ENCODE measurements at places on chromosomes 7 and 10.

DNA sequence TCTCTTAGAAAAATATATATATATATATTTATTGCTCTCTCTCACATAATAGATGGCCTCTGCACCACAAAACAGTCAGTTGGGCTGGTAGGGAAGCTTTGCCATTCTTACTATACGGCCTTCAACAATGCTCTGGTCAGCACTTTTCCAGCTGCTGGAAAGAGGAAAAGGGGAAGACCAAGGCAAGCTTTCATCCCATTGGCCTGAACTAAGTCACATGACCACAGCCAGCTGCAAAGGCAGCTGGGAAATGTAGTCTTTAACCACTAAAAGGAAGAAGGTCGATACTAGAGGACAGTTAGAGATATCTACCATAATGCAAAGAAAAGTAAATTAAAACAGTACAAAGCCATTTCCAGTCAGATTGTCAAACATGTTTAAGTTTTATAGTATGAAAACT lies 58.4 kb upstream of the MACROH2A2 start:
- peak; percentile 13 for DNase-seq

DNA sequence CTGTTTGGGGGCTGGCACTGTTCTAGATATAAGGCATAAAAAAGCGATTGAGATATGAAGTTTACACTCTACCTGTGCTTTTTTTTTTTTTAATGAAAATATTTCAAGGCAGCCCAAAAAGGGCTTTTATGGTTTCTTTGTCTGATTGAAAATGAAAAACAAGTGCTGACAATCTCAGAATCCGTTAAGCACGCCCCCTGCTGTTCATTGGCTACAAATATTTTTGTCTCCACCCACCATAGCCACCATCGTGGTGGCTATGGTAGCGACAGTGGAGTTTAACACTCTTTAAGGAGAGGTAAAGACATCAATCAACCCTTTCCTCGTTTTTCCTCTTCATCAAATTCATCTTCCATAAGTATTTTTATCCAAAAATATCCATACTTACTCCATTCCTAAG lies 94.2 kb downstream of the CD36 start:
- no peak for DNase-seq

DNA sequence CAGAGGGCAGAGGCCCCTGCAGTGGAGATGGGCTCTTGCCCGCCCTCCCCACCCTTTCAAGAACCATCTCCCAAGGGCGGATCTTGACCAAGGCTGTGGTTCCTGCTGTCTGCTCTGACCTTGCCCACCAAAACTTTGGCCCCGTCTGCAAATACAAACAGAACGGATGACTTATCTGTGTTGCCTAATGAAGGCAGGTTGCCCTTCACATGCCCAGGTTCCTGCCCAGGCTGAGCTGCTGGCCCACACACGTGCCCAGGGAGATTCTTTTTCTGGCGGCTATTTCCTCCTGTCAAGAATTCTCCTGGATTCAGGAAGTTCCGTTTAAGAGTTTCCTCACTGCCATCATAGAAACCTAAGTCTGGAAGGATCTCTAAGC lies 78.3 kb downstream of the PROSER2 start:
- no peak for DNase-seq

DNA sequence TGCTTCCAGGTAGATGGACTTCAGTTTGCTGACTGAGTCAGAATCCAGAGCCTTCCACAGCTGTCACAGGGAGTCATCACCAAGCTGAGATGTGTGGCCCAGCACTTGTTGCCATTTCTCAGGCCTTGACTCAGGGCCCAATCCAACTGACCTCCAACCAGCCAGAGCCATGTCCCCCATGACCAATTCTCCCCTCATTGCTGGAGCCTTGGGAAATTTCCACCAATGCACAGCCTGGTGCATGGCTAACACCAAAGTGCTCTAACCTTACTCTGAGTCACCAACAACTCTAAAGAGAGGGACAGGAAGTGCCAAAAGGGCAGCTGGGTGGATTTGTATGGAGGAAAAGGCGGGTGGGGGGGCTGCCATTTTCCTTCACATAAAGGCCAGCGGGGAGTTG lies 13.4 kb upstream of the GLI3 start:
- no peak for DNase-seq

GRCh38 chr7:158015403-158016179 lies 572.0 kb downstream of the PTPRN2 start:
- DNase-seq = no peak

DNA sequence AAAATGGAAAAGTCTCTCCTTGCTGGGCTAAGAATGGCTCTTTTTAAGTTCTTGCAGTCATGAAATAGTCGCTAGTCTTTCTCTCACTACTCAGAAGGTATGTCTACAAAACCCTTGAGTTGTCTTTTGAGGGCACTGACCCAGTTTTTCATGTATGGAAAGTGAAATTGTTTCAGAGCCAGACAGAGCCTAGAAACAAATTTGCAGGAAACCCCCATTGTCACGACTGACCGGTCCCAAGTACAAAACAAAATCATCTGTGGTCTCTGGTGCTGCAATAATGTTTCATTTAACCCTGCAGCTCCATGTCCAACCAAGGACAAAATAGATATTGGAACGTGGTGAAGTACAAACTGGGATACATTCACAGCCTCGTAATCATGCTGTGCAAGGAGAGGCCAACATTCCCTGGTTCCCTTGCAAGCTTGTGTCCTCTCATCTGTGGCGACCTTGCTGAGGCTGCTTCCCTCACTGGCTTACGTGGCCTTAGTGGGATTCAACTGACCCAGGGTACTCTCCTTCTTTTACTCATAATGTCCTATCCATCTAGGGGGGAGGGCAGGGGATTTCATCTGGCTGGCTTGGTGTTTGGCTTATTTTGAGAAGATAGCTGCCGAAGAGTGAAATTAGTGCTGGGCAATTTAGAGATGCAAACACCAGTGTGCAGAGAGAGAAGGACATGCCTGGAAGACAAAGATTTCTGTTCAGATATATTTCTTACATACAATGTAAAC lies 172.5 kb downstream of the IPMK start:
- no peak for DNase-seq

DNA sequence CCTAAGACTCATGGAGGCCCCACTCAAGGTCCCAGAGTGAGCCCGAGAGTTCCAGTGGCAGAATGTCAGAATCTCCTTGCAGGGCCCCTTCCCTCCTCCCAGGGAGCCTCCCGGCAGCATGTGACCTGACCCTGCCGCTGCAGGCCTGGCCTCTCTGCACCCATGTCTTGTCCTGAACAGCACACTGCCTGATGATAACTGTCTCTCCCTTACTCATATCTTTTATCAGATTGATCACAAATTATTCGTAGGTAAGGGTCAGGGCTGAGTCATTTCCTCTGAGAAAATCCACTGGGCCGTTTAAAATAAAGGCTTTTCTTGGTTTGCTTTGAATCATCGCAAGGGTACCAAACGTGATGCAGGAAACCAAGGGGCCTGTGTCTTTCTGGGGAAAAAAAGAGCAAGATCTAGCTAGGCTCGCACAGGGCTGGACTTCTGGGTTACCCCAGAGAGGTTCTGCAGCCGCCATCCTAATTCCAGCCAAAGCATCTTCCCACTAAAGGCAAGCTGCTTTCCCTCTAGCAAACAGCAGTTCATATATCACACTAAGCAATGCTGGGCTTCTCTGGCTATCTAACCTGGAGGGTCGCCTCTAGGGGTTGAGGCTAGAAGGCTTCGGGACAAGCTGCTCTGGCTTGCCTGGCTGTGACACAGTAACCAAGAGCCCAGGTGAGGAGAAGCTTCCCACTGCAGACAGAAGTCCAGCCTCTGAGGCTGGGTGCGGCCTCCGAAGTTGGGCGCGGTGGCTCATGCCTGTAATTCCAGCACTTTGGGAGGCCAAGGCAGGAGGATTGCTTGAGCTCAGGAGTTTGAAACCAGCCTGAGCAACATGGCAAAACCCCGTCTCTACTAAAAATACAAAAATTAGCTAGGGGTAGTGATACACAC lies 104.9 kb downstream of the SPDYE5 start:
- no peak for DNase-seq

DNA sequence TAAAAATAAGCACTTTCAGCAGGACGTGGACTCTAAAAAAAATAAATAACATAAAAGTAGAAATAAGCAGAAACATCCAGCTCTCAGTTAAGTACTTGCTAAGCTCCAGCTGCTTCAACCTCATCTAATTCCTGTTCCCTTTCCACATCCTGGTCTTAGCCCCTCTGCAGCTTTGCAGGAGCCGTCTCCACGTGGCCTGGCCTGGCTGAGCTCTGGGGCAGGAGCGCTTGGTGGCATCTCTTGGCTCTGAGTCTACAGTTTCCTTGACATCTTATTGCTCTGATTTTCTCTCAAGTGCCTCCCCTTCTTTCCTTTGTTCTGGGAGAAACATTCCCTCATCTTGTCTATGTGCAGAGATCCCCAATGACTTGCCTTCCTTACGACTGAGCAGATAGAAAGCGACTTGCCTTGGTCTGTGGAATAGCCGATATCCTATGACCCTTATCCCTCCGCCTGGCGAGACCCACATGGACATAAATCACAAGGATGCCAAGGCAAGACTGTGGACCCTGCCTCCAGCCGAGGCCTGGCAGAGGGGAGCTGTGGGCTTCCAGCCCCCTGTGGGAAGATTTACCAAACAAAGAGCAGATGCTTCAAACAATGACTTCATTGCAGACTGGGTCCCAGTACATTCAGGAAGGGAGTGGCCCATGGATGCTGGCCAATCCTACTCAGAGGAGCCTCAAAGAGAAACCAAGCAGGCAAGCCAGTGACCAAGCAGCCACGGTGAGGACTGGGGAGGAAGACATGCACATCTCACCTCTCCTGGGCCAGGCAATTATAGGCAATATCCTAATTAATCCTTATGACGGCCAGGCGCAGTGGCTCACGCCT lies 61.9 kb downstream of the SPOCK2 start:
- no peak for DNase-seq

DNA sequence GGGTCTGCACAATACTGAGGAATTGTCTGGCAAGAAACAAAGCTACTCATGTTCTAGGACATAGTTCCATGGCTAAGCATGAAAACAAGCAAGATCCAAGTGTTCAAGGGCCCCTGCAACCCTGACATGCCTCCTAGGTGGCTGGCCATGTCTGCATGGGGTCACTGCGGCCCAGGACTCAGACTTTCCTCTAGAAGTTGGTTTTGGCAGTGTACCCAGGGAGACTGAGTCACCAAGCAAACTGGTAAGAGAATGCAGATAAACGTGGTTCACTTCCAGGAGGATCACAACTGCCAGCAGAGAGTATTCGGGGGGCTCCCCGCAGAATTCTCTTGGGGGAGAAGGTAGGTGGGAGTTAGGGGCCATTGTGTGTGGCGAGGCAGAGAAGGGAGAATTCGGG lies 7.4 kb upstream of the PFKFB3 start:
- DNase-seq = no peak

DNA sequence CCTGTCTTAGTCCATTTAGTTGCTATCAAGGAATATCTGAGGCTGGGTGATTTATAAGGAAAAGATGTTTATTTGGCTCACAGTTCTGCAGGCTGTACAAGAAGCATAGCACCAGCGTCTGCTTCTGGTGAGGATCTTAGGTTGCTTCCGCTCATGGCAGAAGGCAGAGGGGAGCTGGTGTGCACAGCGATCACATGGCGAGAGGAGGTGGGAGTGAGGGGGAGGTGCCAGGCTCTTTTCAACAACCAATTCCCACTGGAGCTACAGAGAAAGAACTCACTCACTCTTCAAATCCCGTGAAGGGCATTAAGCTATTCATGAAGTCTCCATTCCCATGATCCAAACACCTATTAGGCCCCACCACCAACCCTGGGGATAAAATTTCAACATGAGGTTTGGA lies 371.6 kb downstream of the SH2D4B start:
- DNase-seq = no peak

GRCh38 chr7:90689260-90689659 lies 93.1 kb downstream of the CDK14 start:
- DNase-seq = no peak

GRCh38 chr7:30973292-30973691 lies 9.5 kb downstream of the GHRHR start:
- no peak for DNase-seq

DNA sequence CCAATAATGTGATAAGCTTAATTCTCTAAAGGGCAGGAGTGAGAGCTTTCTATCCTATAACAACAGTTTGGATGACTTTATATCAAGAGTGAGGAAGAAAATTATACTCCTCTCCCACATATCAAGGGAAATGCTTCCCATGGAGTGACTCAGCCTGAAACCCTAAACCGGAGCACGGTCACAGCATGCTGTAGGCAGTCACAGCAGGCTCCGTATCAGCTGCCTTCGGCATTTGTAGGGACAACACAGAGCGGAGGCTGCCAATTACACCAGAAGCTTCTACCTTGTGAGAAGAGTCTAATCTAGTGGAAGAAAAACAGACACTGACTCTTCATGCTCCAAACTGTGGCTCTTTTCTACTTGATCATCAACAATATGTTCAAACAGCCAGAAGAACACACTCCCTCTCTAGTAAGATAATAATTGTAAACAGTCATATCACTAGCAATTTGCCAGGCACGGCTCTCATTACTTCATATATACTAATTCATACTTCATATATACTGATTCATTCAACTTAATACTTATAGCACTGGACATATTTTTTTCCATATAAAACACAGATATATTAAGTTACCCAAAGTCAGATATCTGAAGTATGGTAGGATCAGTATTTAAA lies 65.9 kb downstream of the DGKB start:
- peak; percentile 20 for DNase-seq

DNA sequence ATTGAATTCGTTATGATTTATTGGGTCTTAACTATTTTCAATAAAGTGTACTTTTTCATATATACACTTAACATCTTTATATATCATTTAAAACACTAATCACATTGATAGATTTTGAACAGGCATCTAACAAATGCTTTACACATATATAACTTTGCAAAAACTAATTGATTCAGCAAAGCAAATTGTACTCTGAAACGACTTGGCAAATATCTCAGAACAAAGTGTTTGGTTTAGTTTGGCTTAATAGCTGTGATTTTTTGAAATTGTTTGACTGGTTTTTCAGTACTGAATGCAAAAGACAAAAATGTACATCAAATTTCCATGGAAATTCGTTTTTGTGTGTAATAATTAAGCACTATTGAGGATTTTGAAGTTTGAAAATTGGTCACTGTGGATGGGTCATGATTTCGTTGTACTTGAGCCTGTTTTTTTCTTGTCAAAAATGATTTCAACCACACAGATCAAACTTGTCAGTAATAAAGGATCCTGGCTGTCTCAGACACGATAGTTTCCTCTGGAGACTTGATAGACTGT lies 125.3 kb upstream of the SLC25A13 start:
- DNase-seq = no peak
